Stimulated activated CD4-positive, alpha-beta T cell treated with anti-CD3 and anti-CD28 coated beads, Interleukin-1b, Interleukin-23, amount 100 ng/mL, for 1 hour (primary cell): ENCODE measurements at places on chromosomes 2 and 18.

DNA sequence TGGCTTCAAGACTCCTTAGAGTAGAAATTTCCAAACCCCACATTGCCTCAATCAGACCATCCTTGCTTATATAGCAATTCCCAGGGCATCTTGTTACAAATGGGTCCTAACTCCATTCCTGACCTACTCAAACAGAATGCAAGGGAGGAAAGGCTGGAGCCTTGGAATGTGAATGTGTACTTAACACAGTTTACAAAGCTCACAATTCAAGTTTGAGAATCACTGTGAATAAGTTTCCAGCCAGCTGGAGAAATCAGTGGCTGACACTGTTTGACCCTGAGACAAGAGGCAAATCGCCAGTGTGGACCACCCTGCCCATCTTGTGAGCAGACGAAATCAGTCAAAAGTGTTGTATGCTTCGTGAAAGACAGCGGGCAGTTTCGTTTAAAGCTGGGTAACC lies 65.5 kb downstream of the SOWAHC start:
- no peak for DNase-seq

GRCh38 chr18:79064228-79064627 lies 5.0 kb upstream of the ATP9B start:
- no peak for DNase-seq

GRCh38 chr18:23970161-23971096 lies 44.1 kb upstream of the TTC39C start:
- peak; percentile 37 for DNase-seq

DNA sequence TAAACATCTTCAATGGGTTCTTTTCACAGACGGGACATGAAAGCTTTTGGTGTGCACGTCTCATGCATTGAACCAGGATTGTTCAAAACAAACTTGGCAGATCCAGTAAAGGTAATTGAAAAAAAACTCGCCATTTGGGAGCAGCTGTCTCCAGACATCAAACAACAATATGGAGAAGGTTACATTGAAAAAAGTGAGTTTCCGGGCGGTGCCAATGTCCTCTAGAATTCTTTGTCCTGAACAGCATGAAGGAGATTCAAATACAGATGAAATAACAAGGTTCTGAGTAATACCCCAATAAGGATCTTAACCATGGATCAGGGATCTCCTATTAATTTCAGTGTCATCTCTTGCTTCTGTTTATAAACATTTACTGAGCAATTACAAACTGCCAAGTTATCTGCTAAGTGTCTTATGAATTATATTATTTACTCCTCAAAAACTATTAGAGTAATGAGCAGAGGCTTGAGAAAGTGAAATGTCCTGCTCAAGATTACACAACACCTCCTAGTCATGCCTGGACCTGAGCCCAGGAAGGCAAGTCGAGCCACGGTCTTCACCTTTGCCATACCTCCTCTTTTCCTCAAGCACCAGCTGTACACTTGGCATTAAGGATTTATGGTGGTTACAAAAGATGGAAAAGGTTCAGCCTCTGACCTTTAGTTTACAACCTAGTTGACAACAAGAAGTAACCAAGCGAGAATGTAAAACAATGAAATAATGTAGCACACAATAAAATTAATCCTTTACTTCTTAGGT lies 22.6 kb downstream of the DHRS9 start:
- no peak for DNase-seq

DNA sequence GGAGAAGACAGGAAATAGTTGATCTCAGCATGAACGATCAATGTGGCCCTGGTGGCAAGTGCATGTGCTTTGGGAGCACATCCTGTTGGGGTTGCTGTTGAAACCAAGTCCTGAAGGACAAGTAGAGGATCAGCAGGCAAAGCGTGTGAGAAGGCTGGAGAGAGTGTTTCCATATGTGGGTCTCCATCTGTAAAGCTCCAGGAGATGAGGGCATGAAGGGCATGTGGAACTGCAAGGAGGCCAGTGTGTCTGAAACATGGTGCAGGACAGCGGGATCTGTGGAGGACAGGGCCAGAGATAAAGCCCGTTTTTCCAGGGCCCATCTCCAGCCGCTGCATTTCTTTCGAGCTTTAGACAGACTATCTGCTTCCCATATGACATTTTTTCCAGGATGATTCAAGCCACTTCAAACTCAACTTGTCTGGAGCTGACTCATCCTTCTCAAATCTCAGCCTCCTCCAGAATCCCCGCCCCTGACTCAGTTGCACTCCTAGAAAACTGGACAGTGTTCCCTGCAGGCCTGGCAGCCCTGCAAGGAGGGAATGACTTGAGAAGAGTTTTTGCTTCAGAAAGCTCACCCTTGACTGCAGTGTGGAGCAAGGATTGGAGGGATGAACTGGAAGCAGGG lies 226.1 kb downstream of the VAPA start:
- DNase-seq: no peak

GRCh38 chr2:79612999-79613398 lies 100.1 kb downstream of the CTNNA2 start:
- DNase-seq: no peak

DNA sequence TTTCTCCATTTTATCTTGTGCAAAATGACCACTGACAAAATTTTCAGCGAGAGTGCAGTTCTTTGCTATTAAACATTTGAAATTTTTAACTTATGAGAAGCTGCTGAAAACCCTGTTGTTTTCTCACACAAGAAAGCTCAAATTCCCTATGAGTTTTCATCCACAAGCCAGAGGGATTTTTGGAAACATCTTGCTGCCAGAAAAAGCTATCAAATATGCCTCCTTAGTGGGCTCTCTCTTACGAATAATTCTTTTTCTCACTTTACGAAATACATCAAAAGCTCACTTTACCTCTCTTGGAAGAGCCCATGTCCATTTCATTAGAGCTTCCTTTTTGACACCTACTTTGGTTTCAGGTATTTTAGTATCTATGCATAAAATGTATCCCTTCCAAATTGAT lies 202.9 kb downstream of the KCNH7 start:
- no peak for DNase-seq

GRCh38 chr18:23115683-23116096 lies 19.6 kb upstream of the CABLES1 start:
- DNase-seq: no peak

DNA sequence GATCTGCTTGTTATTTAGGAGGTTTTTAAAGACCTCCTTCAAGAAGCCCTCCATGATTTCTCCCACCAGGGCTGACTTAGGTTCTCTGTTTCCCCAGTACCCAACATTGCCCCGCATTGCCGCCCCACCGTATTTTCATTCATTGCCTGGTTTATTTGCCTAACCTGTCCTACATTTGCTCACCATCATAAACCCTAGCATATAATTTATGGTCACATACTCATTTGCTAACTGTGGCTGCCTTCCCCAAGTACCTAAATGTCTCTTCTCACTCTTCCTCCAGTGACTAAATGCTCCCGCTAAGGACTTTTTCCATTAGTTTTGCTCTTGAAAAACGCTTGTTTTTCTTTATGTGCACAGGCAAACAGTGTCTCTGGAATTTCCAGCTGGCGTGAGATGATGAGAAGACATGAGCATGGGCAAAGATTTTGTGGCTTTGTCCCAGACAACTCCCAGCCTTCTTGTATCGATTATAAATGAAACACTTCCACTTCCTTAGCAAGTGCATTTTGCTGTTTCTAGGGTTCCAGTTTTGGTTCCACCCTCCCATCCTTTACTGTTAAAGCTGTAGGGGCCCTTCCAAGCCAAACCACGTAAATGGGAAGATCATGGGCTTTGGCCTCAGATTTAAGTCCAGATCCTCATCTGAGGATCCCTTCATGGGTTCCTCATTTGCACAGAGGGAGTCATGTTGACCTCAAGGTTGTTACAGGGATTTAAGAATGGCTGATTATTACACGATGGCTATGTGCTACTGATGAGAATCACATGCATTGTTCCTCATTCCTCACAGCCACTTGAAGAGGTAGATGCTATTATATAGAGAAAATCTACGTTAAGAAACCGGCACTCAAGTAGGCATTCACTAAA lies 21.0 kb upstream of the ARMC9 start:
- no peak for DNase-seq
